ENCODE measurements at places on chromosomes 4 and X.

- DNase-seq = no peak
Observed at GRCh38 chrX:52359614-52360232, 9.1 kb upstream of the XAGE2 start.

GRCh38 chrX:23945206-23945605, 37.4 kb downstream of the CXorf58 start:
- no peak for DNase-seq

GRCh38 chrX:108511721-108512120, 72.1 kb downstream of the COL4A5 start:
- DNase-seq = no peak

DNA sequence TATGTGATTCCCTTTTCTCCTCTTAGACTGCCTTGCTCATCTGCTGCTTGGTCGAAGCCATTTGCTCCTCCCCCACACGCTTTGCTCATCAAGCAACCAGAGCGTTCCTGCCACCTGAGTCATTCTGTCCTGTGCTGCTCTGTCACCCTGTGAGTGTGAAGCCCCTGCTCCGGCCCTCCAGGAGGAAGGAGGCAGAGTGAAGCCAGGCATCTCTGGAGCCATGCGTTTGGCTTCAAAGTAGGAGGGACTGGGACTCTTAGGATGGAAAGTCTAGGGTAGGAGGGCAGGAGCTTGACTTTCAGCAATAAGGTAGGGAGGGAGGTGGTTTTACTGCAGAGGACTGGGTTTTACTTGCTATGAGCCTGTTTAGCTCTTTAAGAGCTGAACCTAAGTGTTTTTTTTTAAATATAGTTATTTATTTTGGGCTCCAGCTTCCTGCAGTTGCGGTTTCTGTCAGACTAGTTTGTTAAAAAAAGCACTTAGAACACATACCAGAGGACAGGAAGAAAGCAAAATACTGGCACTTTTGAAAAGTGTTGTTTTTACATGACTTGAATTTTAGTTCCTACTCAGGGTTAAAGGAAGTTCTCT, 63.6 kb downstream of the SPINK2 start:
- DNase-seq = peak; percentile 46

GRCh38 chr4:41668024-41668423, 80.5 kb downstream of the PHOX2B start:
- DNase-seq = no peak

- DNase-seq = no peak
Observed at GRCh38 chr4:168710353-168710946, 213.6 kb downstream of the PALLD start.

DNA sequence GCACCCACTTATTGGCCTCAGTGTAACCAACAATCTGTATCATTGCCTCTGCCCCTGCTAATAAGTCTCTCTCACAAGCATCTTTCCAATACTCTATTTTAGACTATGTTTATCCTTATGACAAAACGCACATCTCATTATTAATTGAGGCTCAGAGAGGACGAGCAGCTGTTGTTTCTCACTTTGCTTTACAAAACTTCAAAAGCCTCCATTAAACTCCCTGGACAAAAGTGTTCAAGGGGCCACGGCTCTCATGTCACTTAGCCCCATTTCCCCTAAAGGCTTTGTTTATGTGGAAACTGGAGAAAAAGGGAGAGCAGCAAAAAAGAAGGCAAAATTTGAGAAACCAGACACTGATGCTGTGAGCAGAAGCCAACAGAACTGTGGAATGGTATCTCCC, 180.0 kb upstream of the LNX1 start:
- DNase-seq = no peak

GRCh38 chr4:17115583-17115982, 217.1 kb upstream of the LDB2 start:
- DNase-seq = no peak

DNA sequence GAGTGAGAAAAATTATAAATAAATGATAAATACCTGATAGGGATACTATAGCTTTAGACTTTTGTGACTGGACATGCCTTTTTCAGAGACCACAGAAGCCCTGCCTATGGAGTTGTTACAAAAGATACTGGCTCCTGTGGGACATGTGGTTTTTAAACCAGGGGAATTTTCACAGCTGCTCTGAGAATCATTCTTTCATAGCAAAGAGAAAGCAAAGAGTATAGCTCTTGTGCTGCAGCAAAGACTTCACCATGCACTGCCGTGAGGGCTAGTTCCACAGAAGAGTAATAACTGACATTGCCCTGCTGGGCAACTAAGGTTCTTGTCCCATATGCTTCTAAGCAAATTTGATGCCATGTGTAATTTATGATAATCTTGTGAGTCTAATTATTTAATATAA, 98.2 kb downstream of the MAPK10 start:
- DNase-seq = peak; percentile 76

DNA sequence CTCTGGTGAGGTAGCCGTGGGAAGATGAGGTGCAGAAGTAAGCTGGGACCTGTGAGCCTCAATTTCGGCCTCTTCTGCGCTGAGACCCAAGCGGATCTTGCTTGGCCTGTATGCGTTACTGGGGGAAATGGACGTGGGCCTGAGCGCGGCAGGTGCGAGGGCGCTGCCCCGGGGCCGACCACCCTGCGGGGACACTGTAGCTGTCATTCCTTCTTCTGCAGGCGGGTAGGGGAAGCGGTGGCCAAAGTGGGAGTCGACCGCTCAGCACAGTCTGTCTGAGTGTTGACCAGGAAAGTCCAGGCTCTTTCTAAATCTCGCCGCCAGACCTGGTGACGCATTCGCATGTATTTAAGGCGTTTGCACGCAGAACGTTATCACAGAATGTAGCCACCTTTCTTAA, 3.3 kb upstream of the LRAT start:
- DNase-seq = no peak

- DNase-seq = no peak
Observed at GRCh38 chr4:82839624-82840023, 41.0 kb upstream of the SCD5 start.

DNA sequence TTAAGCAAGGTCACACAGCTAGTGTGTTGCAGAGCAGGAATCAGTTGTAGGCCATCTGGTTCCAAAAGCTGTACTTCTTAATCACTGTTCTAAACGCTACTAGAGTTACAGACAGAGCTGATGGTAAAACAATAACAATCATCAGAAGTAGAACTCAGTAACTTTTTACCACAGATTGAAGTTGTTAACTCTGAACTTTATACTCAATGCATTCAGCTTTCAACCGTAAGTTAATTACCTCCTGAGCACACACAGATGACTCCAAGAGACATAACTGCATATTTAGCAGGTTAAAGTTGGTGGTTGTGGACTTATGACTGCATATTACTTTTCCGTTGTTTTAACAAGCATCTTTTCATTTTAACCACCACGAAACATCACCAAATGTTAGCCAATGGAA, 127.3 kb downstream of the PRSS12 start:
- no peak for DNase-seq

GRCh38 chr4:30832639-30833038, 112.5 kb downstream of the PCDH7 start:
- DNase-seq = no peak

GRCh38 chr4:71184195-71184781, 154.5 kb upstream of the SLC4A4 start:
- peak; percentile 68 for DNase-seq

- DNase-seq = no peak
Observed at GRCh38 chr4:17132226-17132625, 233.8 kb upstream of the LDB2 start.

DNA sequence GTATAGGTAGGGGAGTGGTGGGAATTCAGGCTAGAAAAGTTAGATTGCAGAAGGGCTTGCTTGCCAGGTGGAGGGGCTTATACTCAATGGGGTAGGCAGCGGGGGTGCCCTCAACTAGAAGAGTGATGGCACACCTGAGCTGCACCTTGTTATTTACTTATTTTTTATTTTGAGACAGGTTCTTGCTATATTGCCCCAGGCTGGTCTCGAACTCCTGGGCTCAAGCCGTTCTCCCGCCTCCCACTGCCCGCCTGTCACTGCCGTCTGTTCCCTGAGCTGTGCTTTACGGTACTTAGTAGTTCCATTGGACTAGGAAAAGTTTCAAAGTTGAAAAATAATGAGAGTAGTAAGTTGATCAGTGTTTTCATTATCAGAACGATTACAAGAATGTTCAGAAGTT, 2.0 kb downstream of the ZFX start:
- DNase-seq = no peak

GRCh38 chr4:145795521-145795920, 115.6 kb downstream of the C4orf51 start:
- no peak for DNase-seq

- peak; percentile 42 for DNase-seq
Observed at GRCh38 chrX:34559325-34559724, 97.8 kb downstream of the TMEM47 start.

GRCh38 chr4:118772081-118772766, 63.7 kb downstream of the SEC24D start:
- DNase-seq = no peak

GRCh38 chr4:23009093-23009492, 316.4 kb downstream of the GBA3 start:
- DNase-seq = no peak

DNA sequence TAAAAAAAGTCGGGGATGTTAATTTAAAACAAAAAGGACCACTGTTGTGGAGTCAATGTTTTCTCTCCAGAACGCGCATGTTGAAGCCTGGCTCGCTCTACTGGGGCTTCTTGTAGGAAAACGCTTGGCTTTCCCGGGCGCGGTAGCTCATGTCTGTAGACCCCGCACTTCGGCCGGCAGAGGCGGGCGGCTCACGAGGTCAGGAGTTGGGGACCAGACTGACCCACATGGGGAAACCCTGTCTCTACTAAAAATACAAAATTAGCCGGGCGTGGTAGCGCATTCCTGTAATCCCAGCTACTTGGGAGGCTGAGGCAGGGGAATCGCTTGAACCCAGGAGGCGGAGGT, 15.6 kb downstream of the NELFA start:
- no peak for DNase-seq

- no peak for DNase-seq
Observed at GRCh38 chrX:40155589-40156469, 58.1 kb upstream of the BCOR start.

GRCh38 chr4:86587381-86588140, 6.6 kb upstream of the PTPN13 start:
- no peak for DNase-seq

DNA sequence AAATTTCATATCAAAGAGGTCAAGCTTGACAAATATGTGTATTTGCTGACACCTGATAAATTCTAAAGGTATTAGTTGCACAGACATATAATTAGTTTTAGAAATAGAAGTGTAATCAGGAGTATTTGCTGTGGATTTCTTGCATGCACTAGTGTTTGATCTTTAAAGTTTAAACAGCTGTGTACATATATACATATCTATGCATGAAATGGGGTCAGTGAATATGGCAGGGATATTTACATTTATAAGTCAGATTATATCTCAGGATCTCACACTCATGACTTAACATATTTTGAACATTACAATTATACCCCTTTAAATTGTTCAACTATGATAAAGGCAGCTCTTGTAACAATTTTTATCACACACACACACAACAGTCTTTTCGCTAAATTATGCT, 547.4 kb upstream of the ACTRT1 start:
- no peak for DNase-seq

GRCh38 chr4:95949136-95949765, 109.4 kb downstream of the PDHA2 start:
- no peak for DNase-seq

DNA sequence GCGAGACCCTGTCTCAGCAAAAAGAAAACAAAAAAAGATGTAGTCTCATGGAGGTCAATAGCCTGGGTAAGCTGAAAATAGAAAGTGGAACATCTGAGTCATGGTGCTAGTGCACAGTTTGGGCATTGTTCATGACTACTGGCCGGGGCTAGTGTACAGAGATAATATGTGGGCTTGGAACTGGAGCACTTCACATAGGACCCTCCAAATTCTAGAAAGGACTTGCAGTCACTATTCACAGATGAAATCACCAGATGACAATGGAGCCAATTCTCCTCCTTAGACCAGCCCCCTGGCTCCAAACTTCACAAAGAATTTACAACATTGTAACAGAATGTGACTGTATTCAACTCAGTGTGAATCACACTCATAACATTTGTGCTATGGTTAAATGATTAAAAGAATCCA, 367.8 kb upstream of the SLC7A11 start:
- DNase-seq = no peak

GRCh38 chr4:152072001-152072485, 311.2 kb upstream of the GATB start:
- DNase-seq = no peak

- no peak for DNase-seq
Observed at GRCh38 chr4:157700898-157701694, 471.7 kb downstream of the GASK1B start.

GRCh38 chr4:120839334-120839973, 83.1 kb downstream of the PRDM5 start:
- no peak for DNase-seq

DNA sequence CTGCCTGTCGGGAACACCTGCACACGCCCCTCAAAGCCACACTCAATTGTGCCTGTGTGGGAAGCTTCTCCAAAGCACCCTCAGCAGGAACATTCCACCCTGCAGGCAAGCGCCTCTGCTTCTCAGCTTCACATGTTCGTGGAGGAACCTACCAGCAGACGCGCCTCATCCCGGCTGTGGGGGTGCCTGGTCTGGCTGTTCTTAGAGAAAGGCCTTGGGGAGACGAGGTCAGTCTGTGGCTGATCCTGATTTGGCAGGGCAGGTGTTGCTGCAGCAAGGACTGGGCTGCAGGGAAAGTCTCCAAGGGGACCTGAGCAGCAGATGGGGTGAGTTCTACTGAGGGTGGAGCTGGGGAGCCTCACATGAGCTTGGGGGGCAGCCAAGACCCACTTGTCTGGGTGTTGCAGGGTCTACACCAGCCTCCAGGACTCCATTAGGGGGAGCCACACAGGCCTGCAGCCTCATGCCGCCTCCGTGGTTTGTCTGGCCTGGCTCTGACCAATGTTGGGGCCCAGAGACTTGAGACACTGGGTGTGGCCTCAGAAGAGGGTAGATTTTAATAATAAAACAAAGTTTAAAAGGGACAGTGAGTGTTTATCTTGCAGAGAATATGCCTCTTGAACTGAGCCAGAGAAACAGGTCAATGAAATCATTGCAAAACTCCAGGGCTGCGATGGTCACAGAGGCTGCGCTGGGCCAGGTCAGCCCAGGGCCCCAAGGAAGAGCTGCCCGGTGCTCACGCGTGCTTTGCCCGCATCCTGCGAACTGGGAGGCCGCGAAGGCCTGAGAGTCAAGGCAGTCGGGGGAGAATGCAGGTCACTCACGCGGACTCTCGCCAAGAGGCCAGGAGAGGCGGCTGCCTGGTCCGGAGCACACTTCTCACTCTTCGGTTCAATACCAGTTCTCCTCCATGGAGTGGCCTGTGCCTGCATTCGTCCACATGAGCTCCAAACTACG, 21.1 kb downstream of the RNF212 start:
- DNase-seq = peak; percentile 29

- no peak for DNase-seq
Observed at GRCh38 chr4:106450249-106450648, 81.7 kb upstream of the GIMD1 start.

DNA sequence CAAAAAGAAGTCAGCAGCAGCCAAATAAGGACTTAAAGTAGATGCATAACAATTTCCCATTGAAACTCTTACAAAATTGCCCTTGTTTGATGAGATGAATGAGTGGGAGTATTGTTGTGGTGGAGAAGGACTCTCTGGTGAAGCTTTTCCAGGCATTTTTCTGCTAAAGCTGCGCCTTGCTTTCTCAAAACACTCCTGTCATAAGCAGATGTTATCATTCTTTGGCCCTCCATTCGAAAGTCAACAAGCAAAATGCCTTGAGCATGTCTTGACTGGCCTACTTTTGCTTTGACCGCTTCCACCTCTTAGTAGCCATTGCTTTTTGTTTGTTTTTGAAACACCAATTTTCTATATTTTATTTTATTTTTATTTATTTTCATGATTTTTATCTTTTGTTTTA, 340.9 kb upstream of the FGF13 start:
- DNase-seq = no peak

GRCh38 chrX:39616098-39616729, 481.5 kb downstream of the BCOR start:
- no peak for DNase-seq
